Activated T-helper 1 cell treated with anti-CD3 and anti-CD28 coated beads, Interleukin-2, amount 50 U/mL, for 16 hours (primary cell): ENCODE measurements at places on chromosomes 5 and 9.

DNA sequence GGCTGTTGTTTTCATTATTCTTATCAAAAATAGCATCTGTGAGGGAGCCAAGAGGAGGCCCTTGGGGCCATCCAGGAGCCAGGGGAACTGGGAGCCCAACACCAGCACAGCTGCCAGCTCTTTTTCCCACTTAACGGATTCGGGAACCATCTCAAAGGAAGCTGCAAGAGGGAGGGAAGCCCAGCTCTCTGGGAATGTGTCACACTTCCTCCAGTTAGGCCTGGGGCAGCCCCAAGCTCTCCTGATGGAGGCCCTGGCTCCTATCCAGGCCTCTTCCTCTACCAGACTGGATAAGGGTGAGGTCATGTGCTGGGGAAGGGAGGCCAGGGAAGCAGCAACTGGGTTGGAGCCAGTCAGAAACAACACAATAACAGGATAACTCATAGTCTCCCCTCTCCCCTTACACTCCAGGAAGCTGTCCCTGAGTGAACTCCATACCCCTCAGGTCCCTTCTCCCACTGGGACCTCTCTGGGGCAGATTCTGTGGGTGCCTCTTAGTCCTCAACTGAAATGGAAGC is 12.7 kb downstream of the CSF2 start:
- no peak for DNase-seq

DNA sequence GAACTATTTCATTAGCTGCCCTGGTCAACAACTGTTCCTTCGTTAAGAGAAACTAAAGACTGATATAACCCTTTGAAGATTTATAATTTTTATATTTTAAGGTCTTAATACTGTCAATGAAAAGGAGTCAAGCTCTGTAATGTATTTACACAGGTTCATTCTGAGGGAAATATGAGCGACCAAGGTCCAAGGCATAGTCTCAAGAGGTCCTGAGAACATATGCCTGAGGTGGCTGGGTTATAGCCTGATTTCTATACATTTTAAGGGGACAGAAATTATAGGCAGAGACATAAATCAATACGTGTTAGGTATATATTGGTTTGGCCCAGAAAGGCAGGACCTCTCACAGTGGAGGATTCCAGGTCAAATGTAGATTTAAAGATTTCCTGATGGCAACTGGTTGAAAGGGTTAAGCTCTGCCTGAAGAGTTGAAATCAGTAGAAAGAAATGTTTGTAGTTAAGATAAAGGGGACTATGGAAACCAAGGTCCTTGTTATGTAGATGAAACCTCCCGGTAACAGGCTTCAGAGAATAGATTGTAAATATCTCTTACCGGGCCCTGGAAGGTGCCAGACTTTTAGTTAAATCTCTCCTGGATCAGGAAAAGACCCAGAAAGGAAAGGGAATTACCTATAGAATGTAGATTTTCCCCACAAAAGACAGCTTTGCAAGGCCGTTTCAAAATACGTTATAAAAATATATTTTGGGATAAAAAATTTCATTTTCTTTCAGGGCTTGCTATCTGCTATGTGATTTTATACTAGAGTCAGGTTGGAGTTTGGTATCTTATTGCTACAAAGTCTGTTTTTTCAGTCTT is 107.3 kb upstream of the PRLR start:
- no peak for DNase-seq

- no peak for DNase-seq
Measured at GRCh38 chr9:16236311-16236710, 634.2 kb downstream of the BNC2 start.

DNA sequence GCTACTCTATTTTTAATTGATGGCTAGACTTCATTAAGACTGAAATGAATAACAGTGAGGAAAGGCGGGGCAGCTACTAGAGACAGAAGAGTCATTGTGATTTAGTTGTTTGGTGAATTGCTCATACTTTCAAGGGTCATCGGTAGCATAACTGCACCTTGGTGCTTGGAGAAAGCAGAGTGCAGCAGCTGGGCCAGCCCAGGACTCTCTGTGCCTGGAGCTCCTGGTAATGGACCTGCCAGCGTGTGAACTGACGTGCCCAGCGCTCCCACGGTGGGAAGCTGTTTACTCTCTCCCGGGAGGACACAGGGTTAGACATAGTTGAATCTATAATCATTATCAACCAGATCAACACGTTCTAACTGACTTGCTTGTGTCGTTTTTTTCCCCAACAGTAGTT is 42.9 kb downstream of the LURAP1L start:
- no peak for DNase-seq
